MM.1S (cell line): ENCODE measurements at places on chromosomes 12 and 14.

GRCh38 chr14:55505846-55506245 lies 65.4 kb upstream of the TBPL2 start:
- H3K4me3 ChIP-seq: no peak overlapping the region
- H3K36me3 ChIP-seq: no peaks in the 10 kb centered on the region
- H3K27me3 ChIP-seq: no peaks in the 10 kb centered on the region
- H3K27ac ChIP-seq: no peak overlapping the region
- H3K4me1 ChIP-seq: no peaks in the 10 kb centered on the region

DNA sequence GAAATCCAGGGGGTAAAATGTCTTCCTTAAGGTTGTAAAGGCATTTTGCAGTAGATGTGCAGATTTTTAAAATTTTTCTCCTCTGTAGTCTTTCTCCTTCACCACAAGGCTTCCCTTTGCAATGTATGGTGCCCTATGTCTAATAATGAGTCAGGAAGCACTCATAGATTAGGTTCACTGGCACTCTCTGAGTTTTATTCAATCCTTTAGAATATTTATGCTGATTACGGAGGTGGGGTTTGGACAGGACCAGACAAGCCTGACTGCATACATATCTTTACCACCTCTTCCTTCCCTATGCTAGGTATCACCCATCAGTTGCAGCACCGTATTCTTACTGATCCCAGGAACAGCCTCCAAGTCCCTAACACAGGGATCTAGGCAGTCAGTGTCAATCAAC lies 99.5 kb downstream of the NEDD1 start:
- no peaks in the 10 kb centered on the region for H3K36me3 ChIP-seq
- no peaks in the 10 kb centered on the region for H3K27me3 ChIP-seq
- H3K27ac ChIP-seq: no peak overlapping the region
- H3K4me1 ChIP-seq: no peaks in the 10 kb centered on the region
- no peak for DNase-seq
- H3K4me3 ChIP-seq: no peak overlapping the region

DNA sequence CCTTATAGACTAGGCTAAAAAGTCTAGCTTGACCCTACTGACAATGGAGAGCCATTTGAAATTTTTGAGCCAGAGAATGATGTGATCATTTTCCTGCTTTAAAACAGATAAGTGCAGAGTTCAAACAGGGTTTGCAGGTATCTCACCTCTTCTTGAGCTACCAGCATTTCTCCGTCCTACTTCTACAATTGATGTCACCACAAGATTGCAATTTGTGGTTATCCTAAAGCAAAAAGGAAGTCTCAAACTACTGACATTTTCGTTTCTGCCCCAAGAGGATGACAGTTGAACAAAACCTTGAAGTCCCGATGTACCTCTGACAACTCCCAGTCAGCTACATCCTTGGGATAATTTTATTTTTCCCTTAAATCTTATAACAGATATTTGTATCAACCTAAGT lies 86.7 kb downstream of the PTGER2 start:
- no peak overlapping the region for H3K4me3 ChIP-seq
- no peaks in the 10 kb centered on the region for H3K27me3 ChIP-seq
- no peaks in the 10 kb centered on the region for H3K36me3 ChIP-seq
- peak; percentile 57 for DNase-seq
- H3K4me1 ChIP-seq: peaks cover 8% of the 10 kb centered on the region; the same call in 1 of the 2 replicates

- DNase-seq: no peak
- H3K4me3 ChIP-seq: no peak overlapping the region
- H3K36me3 ChIP-seq: peaks cover 5% of the 10 kb centered on the region; the same call in 1 of the 2 replicates
- H3K4me1 ChIP-seq: no peaks in the 10 kb centered on the region
Observed at GRCh38 chr12:12985817-12986408, 14.2 kb downstream of the HEBP1 start.

- no peaks in the 10 kb centered on the region for H3K27me3 ChIP-seq
- no peaks in the 10 kb centered on the region for H3K36me3 ChIP-seq
- no peak for DNase-seq
- peaks cover 12% of the 10 kb centered on the region for H3K4me1 ChIP-seq
- H3K4me3 ChIP-seq: no peak overlapping the region
Observed at GRCh38 chr14:69635981-69636639, 24.7 kb downstream of the SUSD6 start.

DNA sequence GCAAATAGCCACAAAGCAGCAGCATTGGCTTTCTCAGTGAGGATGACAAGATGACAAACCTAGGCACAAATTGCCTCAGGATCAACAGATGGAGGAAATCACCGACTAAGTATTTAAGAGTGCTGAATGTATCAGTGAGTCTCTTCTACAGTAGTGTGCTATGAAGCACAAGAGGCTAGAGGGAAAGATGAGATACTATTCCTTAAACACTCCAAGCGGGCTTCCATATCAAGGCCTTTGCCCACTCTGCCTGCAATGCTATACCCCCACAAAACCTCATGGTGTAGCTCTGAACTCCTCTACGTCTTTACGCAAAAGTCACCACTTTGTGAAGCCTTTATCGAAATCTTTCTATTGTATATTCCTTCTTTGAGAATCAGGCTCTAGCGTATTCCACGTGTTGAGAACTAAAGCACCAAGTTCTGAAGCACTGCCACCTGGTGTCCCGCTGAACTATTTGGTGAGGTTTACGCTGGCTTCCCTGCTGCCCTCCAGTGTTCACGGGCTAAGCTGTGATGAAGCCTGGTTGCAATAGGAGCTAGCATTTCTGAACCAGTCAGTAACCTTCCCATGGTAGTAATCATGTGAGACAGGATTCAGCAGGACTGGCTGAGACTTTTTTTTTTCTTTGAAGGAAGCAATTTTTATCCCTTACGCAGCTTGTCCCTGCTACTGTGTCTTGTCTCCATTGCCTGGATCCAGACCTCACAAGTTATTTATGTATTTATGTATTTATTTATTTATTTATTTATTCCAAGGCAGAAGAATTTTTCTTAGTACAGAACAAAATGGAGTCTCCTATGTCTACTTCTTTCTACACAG lies 426.5 kb upstream of the OR4E1 start:
- H3K4me1 ChIP-seq: peaks cover 39% of the 10 kb centered on the region
- no peaks in the 10 kb centered on the region for H3K27me3 ChIP-seq
- H3K36me3 ChIP-seq: no peaks in the 10 kb centered on the region

GRCh38 chr12:100348657-100349454 lies 8.0 kb upstream of the SLC17A8 start:
- no peak overlapping the region for H3K27ac ChIP-seq
- DNase-seq: peak; percentile 15
- no peaks in the 10 kb centered on the region for H3K36me3 ChIP-seq
- H3K27me3 ChIP-seq: no peaks in the 10 kb centered on the region

- no peaks in the 10 kb centered on the region for H3K36me3 ChIP-seq
- no peak for DNase-seq
- no peaks in the 10 kb centered on the region for H3K4me1 ChIP-seq
- no peak overlapping the region for H3K27ac ChIP-seq
Observed at GRCh38 chr12:71155225-71155624, 2.6 kb downstream of the TSPAN8 start.

- no peaks in the 10 kb centered on the region for H3K36me3 ChIP-seq
- peaks cover 17% of the 10 kb centered on the region for H3K4me1 ChIP-seq
- no peak for DNase-seq
- no peak overlapping the region for H3K4me3 ChIP-seq
- H3K27me3 ChIP-seq: no peaks in the 10 kb centered on the region
Observed at GRCh38 chr12:29160230-29160629, 11.2 kb downstream of the FAR2 start.

GRCh38 chr14:85811340-85811739 lies 281.4 kb downstream of the FLRT2 start:
- no peaks in the 10 kb centered on the region for H3K27me3 ChIP-seq
- no peak overlapping the region for H3K27ac ChIP-seq
- DNase-seq: no peak
- no peak overlapping the region for H3K4me3 ChIP-seq
- 0 out of 2 replicates have a peak, but pooled peaks cover 4% of the 10 kb centered on the region for H3K4me1 ChIP-seq

GRCh38 chr12:132389026-132389425 lies 59.6 kb upstream of the GALNT9 start:
- H3K27ac ChIP-seq: no peak overlapping the region
- DNase-seq: no peak
- H3K27me3 ChIP-seq: peaks cover 9% of the 10 kb centered on the region; the same call in 1 of the 2 replicates
- no peaks in the 10 kb centered on the region for H3K36me3 ChIP-seq

DNA sequence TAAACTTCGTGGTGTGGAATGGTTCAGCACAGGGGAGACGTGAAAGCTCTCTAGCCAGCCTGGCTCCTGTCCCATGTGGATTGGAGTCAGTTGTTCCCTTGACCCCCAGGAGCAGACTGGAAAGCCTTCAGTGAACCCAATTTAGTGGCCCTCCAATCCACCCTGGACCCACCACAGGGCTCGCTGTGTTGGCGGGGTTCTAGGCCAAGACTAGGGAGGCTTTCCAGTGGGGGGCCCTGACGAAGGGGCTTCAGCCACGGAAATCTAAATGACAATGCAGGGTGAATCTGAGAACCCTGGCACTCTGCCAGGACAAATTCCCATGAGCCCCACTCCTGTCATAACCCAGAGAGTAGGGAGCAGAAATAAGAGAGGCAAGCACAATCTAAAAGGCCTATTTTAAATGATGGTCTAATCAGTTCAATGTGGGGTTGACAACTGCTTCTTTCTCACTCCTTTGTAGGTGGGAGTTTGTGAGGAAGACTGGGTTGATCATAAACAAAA lies 110.8 kb downstream of the SLC35F4 start:
- no peak overlapping the region for H3K4me3 ChIP-seq
- DNase-seq: no peak
- H3K27me3 ChIP-seq: no peaks in the 10 kb centered on the region
- no peaks in the 10 kb centered on the region for H3K36me3 ChIP-seq
- no peak overlapping the region for H3K27ac ChIP-seq

DNA sequence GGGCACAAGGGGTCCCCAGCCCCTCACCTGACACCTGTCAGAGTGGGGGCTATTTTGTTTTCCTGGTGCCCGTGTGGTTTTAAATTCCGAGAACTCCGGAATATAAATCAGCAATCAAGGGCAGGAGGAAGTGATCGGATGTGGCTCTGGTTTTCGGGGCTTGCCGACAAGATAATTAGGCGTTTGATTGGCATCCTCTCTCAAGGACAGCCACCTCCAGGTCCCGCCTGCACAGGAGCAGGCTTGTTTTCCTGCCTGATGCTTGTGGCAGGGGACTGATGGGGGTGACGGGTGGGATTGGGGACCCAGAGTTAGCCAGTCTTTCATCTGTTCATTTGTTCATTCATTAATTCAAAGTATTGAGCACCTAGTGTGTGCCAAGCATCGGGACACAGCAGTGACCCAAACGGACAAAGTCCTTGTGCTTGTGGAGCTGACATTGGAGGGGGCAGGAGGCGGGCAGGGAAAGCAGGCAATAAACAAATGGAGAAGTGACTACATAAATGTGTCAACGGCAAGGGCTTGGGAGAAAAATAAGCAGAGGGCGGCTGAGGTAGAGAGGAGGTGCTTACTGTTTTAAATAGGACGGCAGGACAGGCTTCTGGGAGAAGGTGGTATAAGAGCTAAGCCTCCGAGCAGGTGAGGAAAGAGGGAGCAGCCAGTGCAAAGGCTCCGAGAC lies 166.5 kb downstream of the PHETA1 start:
- H3K4me1 ChIP-seq: no peaks in the 10 kb centered on the region
- DNase-seq: no peak
- peaks cover 12% of the 10 kb centered on the region for H3K27me3 ChIP-seq
- no peaks in the 10 kb centered on the region for H3K36me3 ChIP-seq

DNA sequence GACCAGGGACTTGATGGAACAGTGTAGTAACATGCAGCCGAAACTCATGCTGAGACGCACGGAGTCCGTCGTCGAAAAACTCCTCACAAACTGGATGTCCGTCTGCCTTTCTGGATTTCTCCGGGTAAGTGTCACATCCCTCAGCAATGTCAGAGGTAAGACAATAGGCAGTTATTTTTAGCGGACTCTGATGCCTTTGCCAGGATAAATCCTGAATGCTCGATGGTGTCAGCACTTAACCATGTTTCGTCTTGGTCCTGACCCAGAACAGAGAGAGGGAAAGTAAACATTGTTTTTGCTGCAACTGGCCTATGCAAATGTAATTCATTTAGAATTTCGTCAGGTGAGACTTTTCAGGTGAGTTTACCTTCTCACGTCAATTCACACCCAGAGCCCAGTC lies 112.3 kb downstream of the PLXNC1 start:
- H3K4me1 ChIP-seq: peaks cover 4% of the 10 kb centered on the region; the same call in 1 of the 2 replicates
- H3K36me3 ChIP-seq: peaks cover 53% of the 10 kb centered on the region
- DNase-seq: no peak
- no peak overlapping the region for H3K27ac ChIP-seq

DNA sequence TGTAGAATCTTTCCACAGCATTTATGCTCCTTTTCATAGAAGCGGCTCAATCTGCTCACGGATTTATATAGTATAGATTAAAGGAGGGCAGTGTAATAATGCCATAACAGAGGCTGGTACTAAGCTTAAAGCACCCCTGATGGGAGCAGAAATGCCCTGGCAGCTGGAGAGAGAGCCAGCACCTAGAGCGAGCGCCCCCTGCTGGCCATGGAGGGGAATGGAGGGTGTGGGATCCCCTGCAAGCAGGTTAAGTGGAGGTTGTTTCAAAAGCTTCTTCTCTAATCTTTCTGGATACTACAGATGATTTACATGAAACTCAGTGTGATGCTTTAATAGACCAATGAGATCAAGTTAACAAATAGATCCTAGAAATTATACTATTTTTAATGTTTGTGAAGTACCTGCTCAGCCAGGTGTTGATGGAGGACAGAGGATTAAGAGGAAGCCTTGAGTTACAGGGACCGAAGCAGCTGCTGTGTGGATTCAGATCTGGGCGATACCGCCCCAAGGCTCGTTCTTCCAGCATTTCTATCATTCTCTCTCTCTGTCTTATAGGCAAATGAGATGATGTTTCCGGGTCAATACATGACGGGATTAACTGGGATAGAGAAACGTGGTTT lies 1519.3 kb upstream of the TMEM132C start:
- no peaks in the 10 kb centered on the region for H3K27me3 ChIP-seq
- no peak for DNase-seq
- H3K36me3 ChIP-seq: no peaks in the 10 kb centered on the region

- H3K27ac ChIP-seq: no peak overlapping the region
- peaks cover 3% of the 10 kb centered on the region; the same call in 1 of the 2 replicates for H3K4me1 ChIP-seq
- no peaks in the 10 kb centered on the region for H3K27me3 ChIP-seq
- no peaks in the 10 kb centered on the region for H3K36me3 ChIP-seq
- H3K4me3 ChIP-seq: no peak overlapping the region
- no peak for DNase-seq
Observed at GRCh38 chr14:22849212-22849819, 12.9 kb downstream of the MMP14 start.

DNA sequence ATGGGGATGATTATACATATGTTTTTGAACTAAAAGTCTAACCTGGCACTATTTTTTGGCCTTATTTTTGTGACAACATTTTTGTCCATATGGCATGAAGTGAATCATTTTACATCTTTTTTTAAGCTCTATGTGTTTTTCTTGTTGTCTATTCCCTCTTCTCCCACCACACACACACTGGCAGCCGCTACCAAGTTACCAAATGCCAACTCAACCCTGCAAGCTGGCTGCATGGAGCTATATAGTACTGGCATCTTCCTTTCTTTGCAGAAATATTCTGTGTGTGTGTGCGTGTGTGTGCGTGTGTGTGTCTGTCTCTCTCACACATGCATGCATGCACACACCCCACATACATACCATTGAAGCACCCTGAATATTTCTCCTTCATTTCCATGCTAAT lies 278.9 kb upstream of the SOX5 start:
- H3K36me3 ChIP-seq: no peaks in the 10 kb centered on the region
- no peak overlapping the region for H3K4me3 ChIP-seq
- no peak for DNase-seq
- no peaks in the 10 kb centered on the region for H3K27me3 ChIP-seq
- H3K27ac ChIP-seq: no peak overlapping the region
- H3K4me1 ChIP-seq: no peaks in the 10 kb centered on the region
